Stimulated activated CD4-positive, alpha-beta T cell treated with anti-CD3 and anti-CD28 coated beads, Interleukin-15, amount 100 ng/mL, for 1 hour (primary cell): ENCODE measurements at places on chromosomes 2 and 18.

DNA sequence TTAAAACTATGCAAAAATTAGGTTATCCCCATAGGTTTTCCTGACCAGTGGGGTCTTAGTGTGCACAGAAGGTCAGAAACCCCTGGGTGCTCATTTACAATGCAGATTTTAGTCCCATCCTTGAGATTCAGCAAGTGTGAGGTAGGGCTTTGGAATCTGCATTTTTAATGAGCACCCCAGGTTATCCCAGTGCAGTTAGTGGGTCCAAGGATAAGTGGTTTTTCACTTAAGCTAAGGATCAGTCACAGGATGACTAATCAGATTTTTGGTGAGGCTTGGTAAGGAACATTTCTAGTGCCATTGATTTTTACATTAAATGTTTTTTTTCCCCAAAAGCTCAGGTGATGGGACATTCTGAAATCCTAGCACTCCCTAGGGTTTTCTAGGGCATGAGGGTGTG lies 50.7 kb upstream of the MGAT5 start:
- no peak for DNase-seq

GRCh38 chr2:133486771-133487191 lies 81.5 kb downstream of the NCKAP5 start:
- DNase-seq: no peak

GRCh38 chr2:51212374-51212773 lies 180.4 kb upstream of the NRXN1 start:
- DNase-seq: no peak

DNA sequence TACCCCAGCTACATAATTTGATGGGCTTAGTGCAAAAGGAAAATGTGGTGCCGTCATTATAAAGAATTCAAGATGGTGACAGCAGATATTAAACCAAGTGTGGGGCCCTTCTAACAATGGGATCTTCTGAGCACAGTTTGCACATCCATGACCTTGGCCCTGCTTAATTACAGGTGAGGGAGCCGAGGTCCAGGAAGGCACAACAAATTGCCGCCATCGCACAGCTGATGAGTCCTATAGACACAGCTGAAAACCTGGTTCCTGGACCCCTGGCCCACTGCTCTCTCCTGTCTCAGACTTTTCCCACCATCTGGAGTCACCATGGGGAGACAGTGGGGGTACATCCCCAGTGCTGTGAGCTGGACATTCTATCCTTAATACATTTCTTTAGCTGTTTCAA lies 95.8 kb upstream of the MAP4K3 start:
- DNase-seq: no peak

GRCh38 chr2:56030062-56030461 lies 106.5 kb upstream of the EFEMP1 start:
- DNase-seq: no peak

- DNase-seq: no peak
Measured at GRCh38 chr2:188631037-188631809, 339.5 kb downstream of the GULP1 start.

DNA sequence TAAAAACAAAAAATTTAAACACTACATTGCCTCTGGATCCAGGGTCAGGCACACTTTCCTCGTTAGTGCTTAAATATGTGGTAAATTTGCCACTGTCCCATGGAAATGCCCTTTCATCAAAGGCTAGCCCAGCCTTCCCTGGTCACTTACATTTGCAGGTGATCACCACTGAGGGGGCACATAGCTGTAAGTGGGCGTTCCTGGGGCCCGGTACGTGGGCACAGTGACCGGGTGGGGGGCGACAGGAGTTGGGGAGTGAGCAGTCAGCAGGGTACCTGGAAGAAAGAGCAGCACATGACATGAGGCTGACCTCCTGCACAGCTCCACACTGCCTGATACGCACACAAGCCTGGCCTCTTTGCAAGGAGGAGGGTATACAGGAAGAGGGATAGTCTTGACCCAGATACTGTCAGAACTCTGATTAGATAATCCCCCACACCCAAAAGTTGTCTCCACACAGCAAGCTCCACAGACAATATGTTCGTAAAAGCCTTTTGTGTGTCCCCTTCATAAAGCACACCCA lies 40.5 kb downstream of the FAM168B start:
- DNase-seq: no peak

- no peak for DNase-seq
Measured at GRCh38 chr2:235573331-235574221, 79.7 kb downstream of the AGAP1 start.

- no peak for DNase-seq
Measured at GRCh38 chr18:10100196-10100595, 186.4 kb downstream of the VAPA start.

DNA sequence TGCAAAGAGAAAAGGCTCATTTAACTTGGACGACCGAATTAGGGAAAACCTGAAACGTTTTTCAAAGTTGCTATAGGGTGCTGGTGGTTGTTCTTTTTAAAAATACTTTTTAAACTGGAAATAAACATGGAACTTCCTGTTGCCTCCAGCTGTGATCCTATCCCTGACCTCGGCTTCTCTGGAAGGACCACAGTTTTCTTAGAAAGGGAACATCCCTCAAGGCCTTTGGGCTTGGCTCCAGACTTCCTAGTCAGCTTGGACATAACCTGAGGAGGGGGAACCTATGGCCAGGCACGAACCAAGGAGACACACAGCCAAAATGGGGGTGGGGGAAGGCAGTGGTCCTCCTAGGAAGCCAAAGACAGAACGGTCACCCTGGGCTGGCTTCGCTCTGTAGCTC lies 57.7 kb downstream of the CENPO start:
- no peak for DNase-seq

- DNase-seq: no peak
Measured at GRCh38 chr2:182115258-182115657, 129.6 kb downstream of the PPP1R1C start.

GRCh38 chr2:215970425-215970824 lies 42.9 kb downstream of the MREG start:
- DNase-seq: no peak

DNA sequence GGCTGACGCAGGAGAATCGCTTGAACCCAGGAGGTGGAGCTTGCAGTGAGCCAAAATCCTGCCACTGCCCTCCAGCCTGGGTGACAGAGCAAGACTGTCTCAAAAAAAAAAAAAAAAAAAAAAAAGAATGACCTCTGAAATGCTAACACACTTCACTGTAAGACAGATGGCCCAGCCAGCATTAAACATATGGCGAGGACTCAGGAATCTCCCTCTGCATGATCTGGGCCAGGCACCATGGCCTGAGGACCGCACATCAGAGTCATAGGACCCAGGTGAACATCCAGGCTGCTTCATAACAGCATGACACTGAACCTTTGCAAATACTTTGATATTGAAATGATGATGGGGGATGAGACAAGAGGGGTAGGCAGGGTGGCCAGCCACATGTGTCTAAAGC lies 56.1 kb upstream of the DNMT3A start:
- no peak for DNase-seq

DNA sequence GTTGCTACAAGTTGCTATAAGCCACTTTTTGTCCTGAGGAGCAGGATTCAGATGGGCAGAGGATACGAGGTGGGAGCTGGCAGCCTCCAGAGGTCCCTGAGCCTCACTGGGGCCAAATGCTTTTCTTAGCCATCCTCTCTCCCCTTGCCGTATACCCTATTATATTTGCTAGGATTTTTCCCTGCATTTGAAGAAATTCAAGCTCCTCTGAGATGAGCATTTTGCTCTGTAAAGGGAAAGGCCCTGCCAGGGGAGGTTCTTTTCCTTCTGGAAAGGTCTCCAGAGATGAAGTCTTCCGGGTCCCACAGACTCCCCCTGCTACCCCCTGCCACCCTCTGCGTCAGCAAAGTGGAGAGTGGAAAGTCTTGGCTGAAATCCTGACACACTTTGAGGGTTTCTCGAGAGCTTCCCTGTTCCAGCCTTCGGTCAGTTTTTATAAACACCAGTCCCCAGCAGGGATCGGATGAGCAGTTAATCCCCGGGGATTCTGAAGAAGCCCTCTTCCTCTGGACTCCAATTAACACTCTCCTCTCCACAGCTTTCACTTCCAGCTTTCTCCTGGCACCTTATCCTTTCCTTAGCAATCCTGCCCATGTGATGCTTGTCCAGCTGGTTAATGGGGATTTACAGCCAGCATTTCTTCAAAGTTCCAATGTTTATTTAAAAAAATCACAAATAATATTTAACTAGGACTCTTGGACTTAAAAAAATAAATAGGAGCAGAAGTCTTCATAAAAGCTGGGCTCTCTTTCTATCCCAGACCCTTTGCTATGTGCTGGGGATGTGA lies 13.1 kb downstream of the CYRIA start:
- no peak for DNase-seq

DNA sequence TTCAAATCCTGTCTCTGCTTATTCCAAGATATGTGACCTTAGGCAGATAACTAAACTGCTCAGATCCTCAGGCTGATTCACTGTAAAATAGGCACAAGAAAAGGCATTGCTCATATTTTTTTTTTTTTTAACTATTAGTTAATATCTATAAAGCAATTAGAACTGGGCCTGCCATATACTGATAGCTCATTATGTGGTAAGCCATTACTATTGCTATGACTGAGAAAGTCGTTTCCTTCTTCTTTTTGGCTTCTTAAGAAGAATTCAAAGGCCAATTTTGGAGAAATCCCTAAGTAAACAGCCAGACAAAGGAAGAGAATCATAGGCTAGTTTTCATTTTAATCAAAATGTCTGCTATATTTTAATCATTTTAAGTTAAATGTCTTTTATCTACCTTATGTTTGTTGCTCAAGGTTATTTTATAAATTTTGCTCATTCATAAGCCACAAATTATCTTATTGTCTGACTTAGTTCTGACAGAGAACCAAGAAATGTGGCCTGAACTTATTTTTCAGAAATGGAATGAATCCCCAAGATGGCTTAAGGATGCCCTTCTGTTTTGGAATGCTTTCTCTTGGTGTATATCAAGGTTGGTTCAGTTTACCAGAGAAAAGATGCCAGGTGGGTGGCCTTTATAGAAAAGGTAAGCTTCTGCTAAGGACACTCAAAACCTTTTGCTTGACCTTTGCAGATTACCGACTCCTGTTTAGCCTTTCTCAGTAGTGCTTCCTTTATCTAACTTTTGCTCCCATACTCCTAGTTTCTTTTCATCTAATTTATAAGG lies 21.3 kb upstream of the VRK2 start:
- no peak for DNase-seq

GRCh38 chr2:74845217-74845751 lies 11.4 kb downstream of the HK2 start:
- DNase-seq: no peak

GRCh38 chr2:203650860-203651613 lies 55.4 kb upstream of the CD28 start:
- DNase-seq: no peak

DNA sequence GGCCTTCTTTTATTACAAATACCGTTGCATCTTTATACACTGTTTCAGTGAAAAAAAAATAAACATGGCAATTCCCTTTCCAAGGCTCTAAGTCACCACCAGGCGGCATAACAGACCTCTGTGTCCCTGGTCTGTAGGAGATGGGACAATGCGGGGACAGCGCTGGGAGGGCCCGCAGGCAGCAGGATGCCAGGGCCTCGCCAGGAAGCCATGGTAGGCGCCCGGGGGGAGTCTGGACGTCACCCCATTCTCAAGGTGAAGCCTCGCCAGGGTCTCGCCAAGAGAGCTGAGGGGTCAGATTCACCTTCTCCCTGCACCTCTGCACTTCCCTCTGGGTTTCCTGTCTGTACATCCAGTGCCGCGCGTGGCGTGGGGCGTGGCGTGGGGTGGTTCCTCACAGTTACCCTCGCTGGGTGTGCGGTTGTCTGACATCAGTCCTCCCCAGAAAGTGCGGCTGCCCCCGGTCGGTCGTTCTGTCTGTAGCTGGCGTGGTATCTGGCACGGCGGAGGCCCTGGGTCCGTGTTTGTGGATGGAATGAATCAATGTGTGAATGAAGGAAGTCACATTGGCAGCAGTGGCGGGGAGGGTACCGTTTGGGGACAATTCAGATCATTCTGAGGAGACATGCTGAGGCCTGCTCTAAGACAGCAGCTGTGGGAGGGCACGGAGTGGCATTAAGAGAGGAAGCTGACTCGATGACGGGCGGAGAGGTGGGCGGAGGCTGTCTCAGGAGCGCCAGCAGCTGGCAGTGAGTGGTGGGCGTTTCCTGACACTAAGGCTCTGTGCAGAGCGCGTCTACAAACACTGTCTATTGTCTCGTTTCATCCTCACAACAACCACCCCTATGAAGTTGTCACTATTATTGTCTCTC lies 46.0 kb downstream of the LRRFIP1 start:
- DNase-seq: peak; percentile 75

DNA sequence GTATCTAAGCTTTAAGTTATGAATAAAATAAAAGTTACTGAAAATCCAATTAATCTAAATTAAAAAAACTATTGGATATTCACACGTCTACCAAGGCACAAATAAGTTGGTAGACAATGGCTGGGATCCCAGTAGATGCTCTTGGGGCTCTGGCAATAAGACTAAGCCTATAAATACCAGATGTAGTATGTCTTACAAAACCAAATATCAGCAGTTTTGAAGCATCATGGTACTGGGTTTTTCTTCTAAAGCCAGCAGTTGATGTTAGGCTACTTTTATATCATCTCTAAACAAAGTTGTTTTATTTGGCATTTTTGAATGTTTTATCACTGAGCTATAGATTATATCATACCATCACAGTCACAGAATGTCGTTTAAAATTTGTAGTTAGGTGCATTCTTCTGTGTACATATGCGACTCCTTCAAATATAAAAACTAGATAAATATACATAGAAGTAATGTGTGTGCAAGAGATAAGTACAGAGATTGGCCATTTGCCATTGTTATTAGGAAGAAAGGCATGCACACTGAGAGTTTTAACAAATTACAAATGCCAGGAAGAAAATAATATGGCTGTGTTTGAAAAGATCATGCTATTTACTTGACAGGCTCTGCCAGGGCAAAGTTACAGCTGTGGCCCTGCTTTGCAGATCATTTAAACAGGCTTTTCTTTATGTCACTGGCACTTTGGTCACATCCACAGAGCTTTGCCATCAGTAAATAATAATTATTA lies 21.6 kb upstream of the TMEM17 start:
- DNase-seq: no peak

- no peak for DNase-seq
Measured at GRCh38 chr2:169112841-169113240, 43.5 kb downstream of the DHRS9 start.

GRCh38 chr2:196924051-196924450 lies 2.5 kb downstream of the PGAP1 start:
- no peak for DNase-seq

- DNase-seq: no peak
Measured at GRCh38 chr18:50924372-50924771, 43.5 kb upstream of the ELAC1 start.

GRCh38 chr2:164794432-164795231 lies 47.0 kb downstream of the COBLL1 start:
- DNase-seq: no peak

- no peak for DNase-seq
Measured at GRCh38 chr2:200028998-200029397, 73.6 kb downstream of the MAIP1 start.

- DNase-seq: no peak
Measured at GRCh38 chr2:29469516-29469915, 354.3 kb downstream of the CLIP4 start.

GRCh38 chr2:28442328-28442727 lies 49.7 kb downstream of the FOSL2 start:
- no peak for DNase-seq

- DNase-seq: no peak
Measured at GRCh38 chr18:32717126-32717525, 55.7 kb downstream of the KLHL14 start.
